ENCODE measurements at places on chromosomes 7 and 10. TPM values are rescaled to one million over a fixed set of nuclear protein-coding genes. Genes with fewer than 3 reads are reported as not detected.

The IDI2 gene
- total RNA-seq: not detected

- no peak for DNase-seq
- H3K27me3 ChIP-seq: no peaks in the 10 kb centered on the region
- no peak overlapping the region for H3K27ac ChIP-seq
- no peak overlapping the region for H3K4me3 ChIP-seq
Measured at GRCh38 chr7:18018296-18019215, 9.1 kb downstream of the PRPS1L1 start.

GRCh38 chr7:37352974-37353948 is 95.4 kb downstream of the ELMO1 start:
- H3K27me3 ChIP-seq: no peaks in the 10 kb centered on the region
- H3K27ac ChIP-seq: no peak overlapping the region
- H3K4me3 ChIP-seq: no peak overlapping the region
- H3K36me3 ChIP-seq: peaks cover 4% of the 10 kb centered on the region

DNA sequence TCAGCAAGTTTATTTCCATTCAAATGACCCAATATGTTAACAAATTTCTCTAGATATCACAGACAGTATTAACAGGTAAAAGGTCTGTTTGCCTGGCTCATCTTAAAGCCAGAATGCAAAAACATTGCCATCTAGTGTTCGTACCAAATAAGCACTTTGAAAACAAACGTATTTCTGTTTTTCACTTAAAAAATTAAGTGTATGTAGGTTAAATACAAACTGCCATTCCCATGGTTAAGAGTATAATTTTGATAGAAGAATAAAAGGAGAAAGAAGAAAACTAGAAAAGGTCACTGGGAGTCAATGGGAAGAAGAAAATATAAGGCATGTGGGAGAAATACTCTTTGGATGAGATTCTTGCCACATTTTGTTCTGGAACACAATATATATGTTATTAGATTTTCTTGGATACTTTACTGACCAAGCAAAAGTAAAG is 51.0 kb downstream of the ORC5 start:
- no peak for DNase-seq
- H3K4me3 ChIP-seq: no peak overlapping the region
- no peaks in the 10 kb centered on the region for H3K4me1 ChIP-seq
- H3K36me3 ChIP-seq: no peaks in the 10 kb centered on the region

- no peaks in the 10 kb centered on the region for H3K36me3 ChIP-seq
- peaks cover 28% of the 10 kb centered on the region for H3K4me1 ChIP-seq
- no peak overlapping the region for H3K27ac ChIP-seq
- peaks cover 17% of the 10 kb centered on the region for H3K27me3 ChIP-seq
Measured at GRCh38 chr10:71534568-71535194, 138.0 kb downstream of the CDH23 start.

GRCh38 chr7:129859183-129859582 is 93.6 kb downstream of the UBE2H start:
- H3K36me3 ChIP-seq: peaks cover 25% of the 10 kb centered on the region
- H3K27me3 ChIP-seq: no peaks in the 10 kb centered on the region
- no peak overlapping the region for H3K27ac ChIP-seq
- peaks cover 67% of the 10 kb centered on the region for H3K4me1 ChIP-seq
- H3K4me3 ChIP-seq: no peak overlapping the region

- H3K27me3 ChIP-seq: no peaks in the 10 kb centered on the region
- no peak for DNase-seq
- H3K4me3 ChIP-seq: no peak overlapping the region
- H3K27ac ChIP-seq: no peak overlapping the region
Measured at GRCh38 chr7:7652798-7653540, 12.4 kb downstream of the UMAD1 start.

The TMEM196 gene
- total RNA-seq: 0.68 TPM

The ANK3 gene
- 90.2 TPM for total RNA-seq

GRCh38 chr10:62492870-62493180 is 118.7 kb downstream of the ZNF365 start:
- DNase-seq: no peak
- no peak overlapping the region for H3K4me3 ChIP-seq
- H3K4me1 ChIP-seq: no peaks in the 10 kb centered on the region
- peaks cover 22% of the 10 kb centered on the region for H3K27me3 ChIP-seq
- H3K27ac ChIP-seq: no peak overlapping the region

DNA sequence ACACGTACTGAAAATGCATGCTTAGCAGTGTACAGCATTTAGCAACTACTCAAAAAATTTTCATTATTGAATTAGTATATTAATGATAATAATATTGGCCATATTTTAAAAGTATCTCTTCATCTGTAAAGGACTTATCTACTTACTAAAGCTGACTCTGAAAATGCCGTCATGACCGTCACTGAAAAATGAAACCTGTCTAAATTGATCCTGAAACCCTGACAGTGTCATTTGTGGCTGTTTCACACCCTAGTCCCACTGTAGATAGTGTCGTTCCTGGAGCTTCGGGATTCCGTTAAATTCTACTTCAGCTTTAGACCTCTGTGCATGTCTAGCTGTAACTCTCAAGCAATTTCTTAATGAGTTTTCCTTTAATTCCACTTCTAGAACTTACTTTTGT is 35.8 kb upstream of the EZH2 start:
- no peak overlapping the region for H3K27ac ChIP-seq
- H3K4me3 ChIP-seq: no peak overlapping the region
- no peaks in the 10 kb centered on the region for H3K27me3 ChIP-seq
- H3K4me1 ChIP-seq: peaks cover 15% of the 10 kb centered on the region

DNA sequence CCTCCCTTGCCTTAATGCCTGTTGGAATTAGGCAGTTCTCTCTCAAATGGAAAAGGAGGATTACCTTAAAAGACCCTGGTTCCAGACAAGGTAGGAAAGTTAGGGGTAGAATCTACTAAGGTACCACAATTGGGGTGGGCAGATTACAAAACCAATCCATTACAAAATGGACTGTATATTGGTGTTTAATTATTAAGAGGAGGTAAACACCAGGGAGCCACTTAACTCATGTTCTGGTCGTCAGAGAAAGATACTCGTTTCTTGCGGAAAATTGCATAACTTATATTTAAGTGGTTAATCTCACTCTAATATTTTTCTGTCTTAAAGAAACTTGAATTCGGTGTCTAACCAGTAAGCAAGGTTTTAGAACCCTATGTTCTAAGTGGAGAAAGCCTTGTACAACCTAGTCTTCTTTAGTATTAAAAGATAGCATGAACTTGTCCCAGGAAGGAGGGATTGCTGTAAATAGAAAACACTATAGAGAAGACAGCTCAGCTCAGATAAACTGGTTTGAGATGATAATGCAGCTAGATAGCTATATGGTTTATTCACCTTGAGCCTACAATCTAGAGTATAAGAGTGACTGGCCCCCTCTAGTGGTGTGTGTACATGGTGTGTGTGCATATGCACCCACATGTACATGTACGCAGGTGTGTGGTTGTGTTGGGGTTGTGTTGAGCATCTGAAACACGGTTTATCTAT is 58.0 kb upstream of the STRIP2 start:
- DNase-seq: no peak
- no peaks in the 10 kb centered on the region for H3K27me3 ChIP-seq
- H3K4me3 ChIP-seq: no peak overlapping the region
- no peaks in the 10 kb centered on the region for H3K36me3 ChIP-seq
- H3K27ac ChIP-seq: no peak overlapping the region
- peaks cover 10% of the 10 kb centered on the region for H3K4me1 ChIP-seq

The PIK3CG gene
- not detected for total RNA-seq

- H3K27me3 ChIP-seq: no peaks in the 10 kb centered on the region
- no peak overlapping the region for H3K4me3 ChIP-seq
- H3K27ac ChIP-seq: peak overlapping the region; percentile 75
- H3K4me1 ChIP-seq: peaks cover 5% of the 10 kb centered on the region
Measured at GRCh38 chr7:66952343-66953043, 31.5 kb downstream of the TMEM248 start.

The HABP2 gene
- total RNA-seq: 7.5 TPM

- H3K4me3 ChIP-seq: no peak overlapping the region
- peaks cover 11% of the 10 kb centered on the region for H3K27me3 ChIP-seq
- DNase-seq: no peak
- peaks cover 11% of the 10 kb centered on the region for H3K4me1 ChIP-seq
Measured at GRCh38 chr7:157928808-157929425, 592.1 kb downstream of the DNAJB6 start.

The NKX1-2 gene
- 0.48 TPM for total RNA-seq

DNA sequence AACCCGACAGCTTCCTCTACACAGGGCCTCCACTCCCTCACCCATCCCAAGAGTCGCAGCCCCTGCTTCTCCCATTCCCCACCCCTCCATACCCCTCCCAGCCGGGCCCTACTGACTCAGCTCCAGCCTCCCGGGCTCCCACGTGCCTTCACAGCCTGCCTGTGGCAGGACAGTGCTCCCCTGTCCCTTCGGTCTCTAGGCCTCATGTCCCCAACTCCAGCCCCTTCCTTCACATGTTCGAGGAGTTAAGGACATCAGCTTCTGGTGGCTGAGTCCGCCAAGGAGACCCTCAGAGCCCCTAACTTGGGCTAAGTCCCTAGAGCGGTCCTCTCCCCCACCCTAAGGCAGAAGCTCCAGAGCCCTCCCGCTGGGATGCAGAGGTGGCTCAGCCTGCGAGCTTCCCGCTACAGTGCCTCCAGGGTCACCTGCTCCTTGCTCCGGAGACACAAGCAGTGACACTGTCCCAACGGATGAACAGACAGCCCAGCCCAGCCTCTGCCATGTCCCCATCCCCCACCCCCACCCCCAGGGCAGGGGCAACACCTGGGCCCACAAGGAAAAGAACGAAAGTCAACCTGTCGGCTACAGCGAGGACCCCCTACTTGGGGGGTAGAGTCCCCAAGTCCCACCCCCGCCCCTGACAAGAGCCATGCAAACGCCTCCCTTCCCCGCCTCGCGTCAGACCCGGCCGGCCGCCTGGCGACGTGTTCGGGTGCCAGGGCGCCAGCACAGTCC is 716 bp downstream of the SMARCD3 start:
- peak overlapping the region; percentile 96 for H3K4me3 ChIP-seq
- peaks cover 40% of the 10 kb centered on the region for H3K4me1 ChIP-seq
- peaks cover 13% of the 10 kb centered on the region for H3K27me3 ChIP-seq
- H3K36me3 ChIP-seq: no peaks in the 10 kb centered on the region
- H3K27ac ChIP-seq: peak overlapping the region; percentile 83

DNA sequence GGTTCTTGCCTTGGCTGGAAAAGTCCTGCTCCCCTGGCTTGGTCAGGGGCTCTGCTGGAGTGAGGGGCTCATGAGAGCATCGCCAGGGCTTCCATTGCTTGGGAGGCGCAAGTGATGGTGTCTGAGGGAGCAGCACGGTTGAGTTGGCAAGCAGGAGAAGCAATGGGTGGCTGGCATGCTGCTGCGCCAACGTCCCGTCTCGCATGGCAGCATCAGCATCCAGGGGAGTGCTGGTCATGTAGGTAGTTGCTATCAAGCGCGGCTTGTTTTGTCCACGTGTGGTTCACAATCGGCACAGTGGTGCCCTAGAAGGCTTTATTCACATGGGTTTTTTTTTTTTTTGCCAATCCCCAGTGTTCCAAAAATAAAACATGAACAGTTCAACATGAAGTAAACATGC is 3.8 kb downstream of the PYROXD2 start:
- peaks cover 13% of the 10 kb centered on the region for H3K4me1 ChIP-seq
- H3K36me3 ChIP-seq: no peaks in the 10 kb centered on the region
- H3K27me3 ChIP-seq: no peaks in the 10 kb centered on the region
- H3K27ac ChIP-seq: no peak overlapping the region
- no peak overlapping the region for H3K4me3 ChIP-seq

The GBX1 gene
- total RNA-seq: 0.41 TPM

GRCh38 chr10:71636588-71636987 is 83.0 kb downstream of the C10orf105 start:
- no peak for DNase-seq
- H3K27me3 ChIP-seq: peaks cover 25% of the 10 kb centered on the region
- no peaks in the 10 kb centered on the region for H3K36me3 ChIP-seq
- H3K4me3 ChIP-seq: no peak overlapping the region
- H3K4me1 ChIP-seq: peaks cover 38% of the 10 kb centered on the region

DNA sequence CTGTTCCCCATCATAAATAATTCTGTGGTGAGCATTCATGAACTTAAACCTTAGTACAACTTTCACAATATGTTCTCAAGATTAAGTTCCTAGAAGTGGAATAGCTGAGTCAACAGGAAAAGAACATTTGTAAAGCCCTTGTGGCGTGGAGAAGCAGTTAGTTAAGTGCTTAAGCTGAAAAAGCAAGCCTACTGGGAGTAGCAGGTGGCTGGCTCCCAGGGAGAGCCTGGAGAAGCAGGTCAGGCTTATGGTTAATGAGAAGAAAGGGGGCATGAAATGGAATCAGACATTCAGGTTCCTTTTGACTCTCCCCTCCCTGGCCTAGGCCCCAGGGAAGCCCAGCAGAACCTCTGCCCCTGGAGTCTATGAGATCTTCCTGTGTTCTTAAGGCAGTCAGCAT is 35.3 kb downstream of the VSTM4 start:
- no peak overlapping the region for H3K27ac ChIP-seq
- peaks cover 20% of the 10 kb centered on the region for H3K27me3 ChIP-seq
- DNase-seq: no peak

DNA sequence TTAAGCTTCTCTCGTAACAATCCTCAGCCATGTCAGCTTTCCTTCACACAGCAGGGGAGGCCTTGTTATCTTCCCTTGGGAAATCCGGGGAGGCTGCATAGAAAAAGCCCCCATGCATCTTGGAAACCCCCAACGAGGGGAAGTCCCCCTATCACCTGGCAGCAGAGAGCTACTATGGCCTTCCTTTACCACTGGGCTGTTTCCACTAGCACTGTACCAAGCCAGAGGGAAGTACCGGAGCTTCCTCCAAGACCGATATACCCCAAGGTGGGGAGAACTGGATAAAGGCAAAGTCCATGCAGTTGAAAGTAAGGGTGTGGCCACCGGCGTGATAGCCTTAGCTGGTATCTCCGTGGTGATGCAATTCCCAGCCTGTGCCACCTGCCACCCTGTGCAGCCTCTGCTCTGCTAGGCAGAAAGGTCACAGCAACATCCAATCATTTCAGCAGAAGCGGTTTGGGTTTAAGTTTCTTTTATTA is 4.4 kb upstream of the CLIP2 start:
- H3K4me3 ChIP-seq: no peak overlapping the region
- H3K4me1 ChIP-seq: peaks cover 15% of the 10 kb centered on the region
- DNase-seq: no peak

GRCh38 chr7:27640884-27641574 is 21.7 kb downstream of the HIBADH start:
- DNase-seq: no peak
- no peaks in the 10 kb centered on the region for H3K27me3 ChIP-seq
- peaks cover 20% of the 10 kb centered on the region for H3K4me1 ChIP-seq
- H3K36me3 ChIP-seq: peaks cover 35% of the 10 kb centered on the region
- peak overlapping the region; percentile 9 for H3K4me3 ChIP-seq
- H3K27ac ChIP-seq: peak overlapping the region; percentile 29

The TAS2R3 gene
- 3.2 TPM for total RNA-seq

GRCh38 chr10:98213740-98214139 is 54.3 kb downstream of the LOXL4 start:
- no peak for DNase-seq
- no peaks in the 10 kb centered on the region for H3K27me3 ChIP-seq
- H3K4me3 ChIP-seq: no peak overlapping the region
- H3K4me1 ChIP-seq: no peaks in the 10 kb centered on the region
